Left renal pelvis (tissue), 4 donors: ENCODE measurements at places on chromosomes 5 and 9.

DNA sequence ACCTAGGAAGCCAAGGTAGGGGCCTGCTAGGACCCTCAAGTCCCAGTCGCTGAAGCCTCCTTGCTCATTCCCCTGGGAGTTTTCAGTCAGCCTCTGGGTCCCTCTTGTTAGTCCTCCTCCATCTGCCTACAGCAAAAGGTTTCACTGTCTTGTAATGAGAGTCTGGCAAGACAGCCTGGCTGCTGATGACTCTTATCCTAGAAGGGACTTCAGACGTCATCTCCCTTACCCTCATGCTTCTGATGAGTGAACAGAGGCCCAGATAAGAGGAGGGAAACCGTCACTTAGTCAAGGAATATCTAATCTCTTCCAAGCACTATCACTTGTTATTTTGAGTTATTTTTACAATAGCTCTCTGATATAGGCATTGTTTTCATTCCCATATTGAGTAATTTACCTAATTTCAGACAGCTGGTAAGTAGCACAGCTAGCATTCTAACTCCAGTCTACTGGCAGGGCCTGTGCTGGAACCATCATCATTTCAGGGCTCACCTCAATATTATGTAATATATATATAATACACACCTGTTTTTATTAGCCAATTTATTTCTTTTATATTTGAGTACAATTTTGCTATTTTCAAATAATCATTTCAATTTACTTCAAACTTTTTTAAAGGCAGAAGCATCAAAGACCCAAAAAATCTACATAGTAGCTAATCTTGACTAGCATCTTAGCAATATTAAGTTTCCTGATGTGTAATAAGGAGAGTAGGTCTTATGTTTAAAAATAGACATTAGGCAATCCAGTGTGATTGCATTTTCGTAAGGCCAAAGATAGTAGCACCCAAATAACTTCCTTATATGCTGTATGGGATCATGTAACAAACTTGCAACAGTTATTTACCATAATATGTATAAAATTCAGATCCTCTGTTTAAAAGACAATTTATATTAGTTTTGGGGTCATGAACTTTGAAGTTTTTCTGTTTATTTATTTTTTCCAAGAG is 7.9 kb downstream of the CMYA5 start:
- DNase-seq: no peak

- no peak for DNase-seq
Observed at GRCh38 chr5:139839918-139840317, 44.3 kb downstream of the PSD2 start.

GRCh38 chr9:8558176-8558575 is 758.6 kb upstream of the DMAC1 start:
- DNase-seq: no peak

DNA sequence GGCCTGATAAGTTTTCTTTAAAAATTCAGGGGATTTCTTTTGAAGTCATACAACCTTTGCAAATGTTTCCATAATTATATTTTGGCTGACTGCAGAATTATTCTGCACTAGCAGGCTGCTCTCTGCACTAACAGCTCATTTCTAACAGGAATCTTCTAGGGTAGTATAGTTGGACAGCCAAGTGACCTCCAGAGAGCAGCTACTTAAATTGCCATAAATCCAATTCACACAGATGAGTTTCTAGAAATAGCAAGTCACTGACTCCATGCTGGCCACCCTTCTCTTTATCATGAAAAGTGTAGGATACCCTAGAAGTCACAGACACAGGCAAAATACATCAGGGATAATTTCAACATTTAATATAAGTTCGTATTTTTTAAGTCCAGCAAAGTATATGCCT is 110.9 kb upstream of the TARS1 start:
- no peak for DNase-seq

- no peak for DNase-seq
Observed at GRCh38 chr5:57414857-57415256, 67.8 kb downstream of the ACTBL2 start.
